NCI-H187 (cell line): ENCODE measurements at places on chromosomes 13 and 19.

DNA sequence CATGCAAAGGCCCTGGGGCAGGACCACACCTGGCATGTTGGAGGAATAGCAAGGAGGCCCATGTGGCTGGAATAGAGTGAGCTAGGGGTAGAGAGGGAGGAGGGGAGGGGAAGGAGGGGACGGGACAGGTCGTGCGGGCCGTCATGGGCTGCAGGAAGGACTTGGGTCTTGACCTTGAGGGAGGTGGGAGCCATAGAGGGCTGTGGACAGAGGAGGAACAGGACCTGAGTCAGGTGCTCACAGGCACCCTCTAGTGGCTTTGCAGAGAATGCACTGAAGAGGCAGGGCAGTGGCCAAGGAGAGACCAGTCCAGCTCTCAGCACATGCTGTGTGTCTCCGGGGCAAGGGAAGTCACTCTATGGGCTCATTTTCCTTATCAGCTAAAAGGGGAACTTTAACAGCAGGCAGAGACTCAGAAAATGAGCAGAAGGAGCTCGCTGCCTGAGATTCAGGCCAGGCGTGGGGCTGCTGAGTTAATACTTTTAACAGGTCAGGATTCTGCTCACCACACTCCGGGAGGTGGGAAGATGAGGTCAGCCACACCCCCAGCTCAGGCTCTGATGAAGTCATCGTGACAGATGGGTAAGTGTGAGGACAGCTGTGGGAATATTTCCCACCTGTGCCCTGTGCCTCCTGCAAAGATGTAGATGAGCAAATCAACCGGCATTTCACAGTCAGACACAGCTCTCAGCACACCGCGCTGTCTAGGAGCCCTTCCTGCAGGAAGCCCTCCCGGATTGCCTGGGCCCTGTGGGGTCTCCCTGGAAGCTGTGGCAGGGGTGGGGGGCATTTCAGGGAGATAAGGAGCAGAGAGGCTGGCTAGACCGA is 6.0 kb upstream of the TNFAIP8L1 start:
- DNase-seq, result peak; percentile 15

GRCh38 chr19:49188626-49189200 is 31.1 kb downstream of the TRPM4 start:
- no peak for DNase-seq

- DNase-seq, result no peak
Measured at GRCh38 chr19:58466089-58466759, 656 bp upstream of the ZNF324 start.

DNA sequence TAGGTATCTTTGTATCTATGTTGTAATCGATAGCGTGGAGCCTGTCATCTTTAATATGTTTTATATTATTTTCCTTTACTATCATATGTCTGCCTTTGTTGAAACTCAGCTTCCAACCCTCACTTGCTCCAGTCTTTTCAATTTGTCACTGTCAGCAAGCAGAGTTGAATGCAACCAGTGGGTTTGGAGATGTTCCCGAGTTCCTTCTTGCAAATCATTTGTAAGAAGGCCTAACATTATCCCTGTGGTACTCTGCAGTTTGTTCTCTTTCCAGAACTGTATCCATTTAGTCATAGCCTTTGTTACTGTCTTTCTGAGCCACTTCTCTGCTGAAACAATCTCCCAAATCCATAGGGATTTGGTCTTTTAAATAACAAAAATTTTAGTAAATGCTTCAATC is 41.8 kb downstream of the RNASEH2B start:
- no peak for DNase-seq

DNA sequence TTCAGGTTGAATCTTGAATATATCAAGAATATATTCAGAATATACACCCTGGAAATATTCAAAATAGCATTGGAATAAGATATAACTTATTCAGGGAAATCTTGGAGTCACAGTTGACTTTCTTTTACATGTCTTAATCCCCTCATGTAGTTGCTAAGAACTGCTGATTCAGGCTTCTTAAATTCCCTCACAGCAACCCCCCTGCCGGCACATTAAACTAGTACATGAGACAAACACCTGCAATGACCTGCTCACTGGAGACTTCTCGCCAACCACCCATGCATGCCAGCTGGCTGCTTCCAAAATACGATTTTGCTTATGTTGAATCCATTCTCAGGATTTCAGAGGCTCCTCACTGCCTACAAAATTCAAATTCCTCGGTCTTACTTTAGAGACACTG is 997.1 kb downstream of the EFNB2 start:
- DNase-seq, result no peak

- DNase-seq, result no peak
Measured at GRCh38 chr13:81247711-81248110, 906.8 kb upstream of the SPRY2 start.

DNA sequence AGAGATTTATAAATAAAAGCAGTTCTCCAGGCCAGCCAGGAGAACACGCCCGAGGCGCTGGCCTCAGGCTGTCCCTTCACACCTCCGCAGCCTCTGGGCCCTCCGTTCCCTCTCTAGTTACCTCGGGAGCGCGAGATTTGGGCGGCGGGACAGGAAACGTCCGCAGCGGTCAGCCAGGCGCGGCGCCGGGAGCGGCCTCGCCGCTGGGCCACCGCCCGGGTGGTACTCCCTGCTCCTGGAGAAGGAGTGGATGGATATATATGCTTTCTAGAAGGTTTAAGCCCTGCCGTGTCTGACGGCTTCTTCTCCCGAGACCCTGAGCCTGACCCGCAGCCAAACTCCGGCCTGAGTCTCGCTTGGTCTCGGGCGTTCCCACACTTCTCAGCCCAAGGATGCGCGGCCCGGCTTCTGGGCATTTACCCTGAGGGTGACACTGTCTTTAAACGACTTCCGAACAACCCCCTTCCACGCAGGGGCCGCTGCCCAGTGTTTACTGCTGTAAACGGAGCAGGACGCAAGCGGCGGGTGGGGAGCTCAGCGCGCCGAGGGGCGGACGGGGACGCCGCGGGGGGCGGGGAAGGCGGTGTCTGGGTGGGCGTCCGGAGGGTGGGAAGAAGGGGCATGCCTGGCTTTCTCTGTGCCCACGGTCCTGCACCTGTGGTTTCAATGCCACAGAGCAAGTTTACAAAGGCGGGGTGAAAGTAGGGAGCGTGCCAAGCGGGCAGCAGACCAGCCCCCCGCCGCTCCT is 2.0 kb upstream of the ZIC2 start:
- no peak for DNase-seq

GRCh38 chr13:80454245-80454644 is 113.3 kb upstream of the SPRY2 start:
- no peak for DNase-seq
